ENCODE measurements at places on chromosomes 13 and 19.
A peak's percentile ranks its signal among the peaks of the same experiment; 100 is the strongest.

- peak; percentile 88 for DNase-seq
Observed at GRCh38 chr13:97975848-97976609, 22.6 kb downstream of the IPO5 start.

DNA sequence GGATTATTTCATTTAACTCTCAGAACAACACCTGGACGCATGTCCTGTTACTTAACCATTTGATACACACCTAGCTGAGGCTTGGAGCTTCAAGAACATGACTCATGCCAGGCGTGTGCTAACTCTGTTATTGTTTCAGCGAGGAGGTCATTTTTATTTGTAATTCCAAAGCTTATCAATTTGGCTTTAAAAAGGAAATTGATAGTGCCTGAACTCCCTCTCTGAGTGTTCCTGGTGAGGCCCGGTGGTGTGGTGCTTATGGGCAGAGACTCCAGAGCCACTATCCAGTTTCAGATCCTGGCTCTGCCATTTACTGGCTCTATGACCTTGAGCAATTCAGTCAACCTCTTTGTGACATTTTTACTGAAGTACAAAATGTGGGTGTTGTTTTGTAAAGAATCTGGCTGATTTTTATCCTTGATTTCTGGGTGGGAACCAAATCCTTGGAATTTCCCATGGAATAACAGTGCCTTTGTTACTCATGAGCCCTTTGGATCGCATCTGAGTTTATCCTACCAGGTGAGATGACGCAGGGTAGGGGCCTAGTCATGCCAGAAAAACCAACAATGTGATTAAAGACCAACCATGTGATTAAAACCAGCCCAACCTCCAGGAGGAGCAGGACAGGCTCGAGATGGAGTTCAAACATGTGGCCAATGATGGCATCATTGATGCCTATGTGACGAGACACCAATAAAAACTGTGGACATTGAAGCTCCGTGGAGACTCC is 198.8 kb downstream of the MYO16 start:
- no peak for DNase-seq

GRCh38 chr19:58381460-58382212 is 806 bp upstream of the ZNF837 start:
- no peak for DNase-seq

DNA sequence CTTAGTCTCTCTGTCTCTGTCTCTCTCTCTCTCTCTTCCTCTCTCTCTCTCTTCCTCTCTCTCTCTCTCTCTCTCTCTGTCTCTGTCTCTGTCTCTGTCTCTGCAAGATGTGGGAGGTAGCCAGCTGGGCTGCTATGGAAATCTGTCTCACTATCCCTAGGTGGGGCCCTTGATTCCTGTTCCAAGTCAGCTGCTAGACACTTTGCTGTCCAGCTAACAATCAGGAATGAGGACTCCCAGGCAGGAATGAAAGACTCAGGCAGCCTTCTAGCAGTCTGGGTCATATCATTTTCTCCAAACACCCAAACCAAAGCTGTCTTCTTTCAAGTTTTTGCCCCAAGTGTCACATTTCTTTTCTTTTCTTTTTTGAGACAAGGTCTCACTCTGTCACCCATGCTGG is 23.2 kb downstream of the CATSPERD start:
- DNase-seq, result no peak

DNA sequence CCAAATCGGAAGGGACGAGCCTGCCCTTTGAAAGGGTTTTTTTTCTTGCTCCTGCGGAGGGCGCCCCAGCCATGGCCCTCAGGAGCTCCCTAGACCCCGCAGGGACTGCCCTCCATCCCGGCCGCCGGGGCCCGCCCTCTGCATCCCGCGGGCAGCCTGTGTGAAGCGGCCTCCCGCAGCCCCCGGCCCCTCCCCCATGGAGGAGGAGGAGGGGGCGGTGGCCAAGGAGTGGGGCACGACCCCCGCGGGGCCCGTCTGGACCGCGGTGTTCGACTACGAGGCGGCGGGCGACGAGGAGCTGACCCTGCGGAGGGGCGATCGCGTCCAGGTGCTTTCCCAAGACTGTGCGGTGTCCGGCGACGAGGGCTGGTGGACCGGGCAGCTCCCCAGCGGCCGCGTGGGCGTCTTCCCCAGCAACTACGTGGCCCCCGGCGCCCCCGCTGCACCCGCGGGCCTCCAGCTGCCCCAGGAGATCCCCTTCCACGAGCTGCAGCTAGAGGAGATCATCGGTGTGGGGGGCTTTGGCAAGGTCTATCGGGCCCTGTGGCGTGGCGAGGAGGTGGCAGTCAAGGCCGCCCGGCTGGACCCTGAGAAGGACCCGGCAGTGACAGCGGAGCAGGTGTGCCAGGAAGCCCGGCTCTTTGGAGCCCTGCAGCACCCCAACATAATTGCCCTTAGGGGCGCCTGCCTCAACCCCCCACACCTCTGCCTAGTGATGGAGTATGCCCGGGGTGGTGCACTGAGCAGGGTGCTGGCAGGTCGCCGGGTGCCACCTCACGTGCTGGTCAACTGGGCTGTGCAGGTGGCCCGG is 815 bp downstream of the MAP3K10 start:
- peak; percentile 10 for DNase-seq

GRCh38 chr13:31196992-31197391 is 2.8 kb upstream of the B3GLCT start:
- no peak for DNase-seq

DNA sequence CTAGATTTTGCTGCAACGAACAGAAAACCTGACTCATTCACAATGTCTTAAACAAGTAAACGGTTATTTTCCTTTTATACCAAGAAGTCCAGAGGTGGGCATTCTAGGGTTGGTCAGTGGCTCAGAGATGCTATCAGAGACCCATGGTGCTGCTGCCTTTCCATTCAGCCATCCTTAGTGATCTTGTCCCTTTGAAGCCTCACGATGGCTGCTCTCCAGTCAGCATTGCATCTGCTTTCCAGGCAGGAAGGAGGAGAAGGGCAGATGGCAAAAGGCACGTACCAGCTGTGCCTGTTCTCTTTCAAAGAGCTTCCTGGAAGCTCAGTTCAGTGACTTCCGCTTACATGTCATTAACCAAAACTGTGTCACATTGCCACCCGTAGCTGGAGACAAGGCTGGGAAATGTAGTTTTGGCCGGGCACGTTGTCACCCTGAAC is 30.1 kb downstream of the WDFY2 start:
- peak; percentile 64 for DNase-seq

DNA sequence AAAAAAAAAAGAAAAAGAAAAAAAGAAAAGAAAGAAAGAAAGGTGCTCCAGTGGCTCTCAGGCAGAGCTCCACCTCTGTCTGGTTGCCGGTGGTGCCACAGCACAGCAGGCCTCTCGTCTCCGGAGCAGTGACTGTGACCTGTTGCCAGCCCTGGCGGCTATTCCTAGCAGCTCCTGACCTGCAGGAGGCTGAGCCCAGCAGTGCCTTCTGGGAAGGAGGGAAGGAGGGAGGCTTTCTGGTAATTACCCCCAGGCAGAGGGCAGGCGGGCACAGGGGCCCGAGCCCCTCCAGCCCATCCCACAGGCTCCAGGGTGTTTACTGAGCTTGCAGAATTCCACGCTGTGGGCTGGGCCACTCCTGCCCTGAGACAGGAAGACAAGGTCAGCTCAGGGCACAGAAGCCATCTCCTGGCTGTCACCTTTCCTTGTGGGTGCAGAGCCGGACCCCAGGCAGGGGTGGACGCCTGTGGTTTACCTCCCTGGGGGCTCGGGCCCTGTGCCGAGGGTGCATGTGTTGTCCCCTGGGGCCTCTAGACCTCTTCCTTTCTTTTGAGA is 77.9 kb downstream of the GNG7 start:
- DNase-seq, result no peak

GRCh38 chr13:75639454-75639853 is 3.3 kb downstream of the LMO7 start:
- no peak for DNase-seq

DNA sequence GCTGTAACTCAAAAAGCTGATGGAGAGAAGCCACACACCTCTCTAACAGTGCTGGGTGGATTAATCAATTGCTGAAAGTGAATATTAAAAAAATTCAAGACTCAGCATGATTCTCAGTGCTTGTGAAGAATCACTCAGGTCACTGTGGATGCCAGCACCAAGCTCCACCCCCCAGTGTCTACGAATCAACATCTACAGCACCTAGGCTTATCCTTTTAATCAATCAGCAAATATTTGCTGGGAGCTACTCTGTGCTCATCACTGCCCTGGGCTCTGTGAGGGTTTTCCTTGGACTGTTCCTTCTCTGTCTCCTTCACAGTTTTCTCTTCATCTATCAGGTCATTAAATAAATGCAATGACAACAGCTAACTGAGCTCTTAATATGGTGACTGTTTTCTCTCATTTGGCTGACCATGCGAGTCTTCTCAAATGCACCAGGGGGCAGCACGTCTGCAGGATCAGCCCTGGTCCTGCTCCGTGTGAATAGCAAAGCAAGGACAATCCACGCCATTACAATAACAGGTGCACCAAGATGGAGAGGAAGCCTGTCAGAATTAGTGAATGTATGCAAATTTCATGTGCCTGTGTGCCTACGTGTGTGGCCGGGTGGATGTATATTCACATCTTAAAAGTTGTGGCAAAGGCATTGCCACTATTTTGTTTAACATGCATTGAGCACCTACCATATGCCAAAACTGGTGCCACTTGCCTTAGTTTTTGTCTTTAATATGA is 14.6 kb upstream of the C13orf42 start:
- DNase-seq, result peak; percentile 52

DNA sequence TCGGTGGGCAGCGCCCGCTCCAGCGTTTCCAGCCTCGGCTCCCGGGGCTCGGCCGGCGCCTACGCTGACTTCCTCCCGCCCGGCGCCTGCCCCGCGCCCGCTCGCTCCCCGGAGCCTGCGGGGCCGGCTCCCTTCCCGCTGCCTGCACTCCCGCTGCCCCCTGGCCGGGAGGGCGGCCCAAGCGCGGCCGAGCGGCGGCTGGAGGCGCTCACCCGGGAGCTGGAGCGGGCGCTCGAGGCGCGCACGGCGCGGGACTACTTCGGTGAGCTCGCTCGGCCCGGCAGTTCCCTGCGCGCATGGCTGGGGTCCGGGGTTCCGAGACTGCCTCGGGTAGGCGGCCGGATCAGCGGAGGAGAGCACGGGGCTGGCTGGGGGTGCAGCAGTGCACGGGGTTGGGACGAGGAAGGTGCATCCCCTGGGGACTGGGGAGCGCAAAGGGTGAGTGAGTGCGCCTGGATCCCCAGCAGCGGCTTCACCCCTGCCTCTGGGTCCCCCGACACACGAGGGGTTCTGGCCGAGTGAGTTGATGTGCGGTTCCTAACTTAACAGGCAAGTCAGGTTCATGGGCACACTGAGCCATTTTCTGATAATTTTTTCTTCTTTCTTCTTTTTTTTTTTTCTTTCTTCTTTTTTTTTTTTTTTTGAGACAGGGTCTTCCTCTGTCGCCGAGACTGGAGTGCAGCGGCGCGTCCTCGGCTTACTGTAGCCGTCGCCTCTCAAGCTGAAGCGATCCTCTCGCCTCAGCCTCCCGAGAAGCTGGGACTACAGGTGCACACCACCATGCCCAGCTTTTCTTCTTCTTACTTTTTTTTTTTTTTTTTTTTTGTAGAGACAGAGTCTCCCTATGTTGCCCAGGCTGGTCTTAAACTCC is 1.1 kb downstream of the WTIP start:
- DNase-seq, result no peak

DNA sequence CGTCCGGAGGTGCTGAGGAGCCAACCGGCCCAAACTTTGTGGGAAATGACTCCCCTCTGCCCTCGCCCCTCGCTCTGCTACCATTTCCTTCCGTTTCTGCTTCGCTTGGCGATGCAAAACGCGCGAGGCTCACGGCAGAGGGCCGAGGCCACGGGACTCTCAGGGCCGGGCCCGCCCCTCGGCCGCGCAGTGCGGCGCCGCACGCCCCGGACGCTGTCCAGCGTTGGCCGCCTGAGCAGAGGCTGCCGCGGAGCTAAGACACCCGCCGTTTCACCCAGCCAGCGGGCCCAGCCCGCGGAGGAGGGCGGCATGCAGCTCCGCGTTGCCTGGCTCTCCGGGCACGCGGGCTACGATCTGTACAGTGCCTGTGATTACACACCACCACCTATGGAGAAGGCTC is 2.1 kb upstream of the ZNF578 start:
- no peak for DNase-seq

- no peak for DNase-seq
Observed at GRCh38 chr13:65936249-65936648, 1293.9 kb downstream of the PCDH9 start.

- no peak for DNase-seq
Observed at GRCh38 chr19:13366529-13367143, 139.6 kb downstream of the CACNA1A start.

- DNase-seq, result no peak
Observed at GRCh38 chr13:33537676-33538075, 252.1 kb upstream of the STARD13 start.

- DNase-seq, result peak; percentile 78
Observed at GRCh38 chr13:46179491-46179908, 2.5 kb downstream of the LCP1 start.

GRCh38 chr13:29227576-29227975 is 367.9 kb downstream of the SLC7A1 start:
- DNase-seq, result no peak

GRCh38 chr19:54029930-54030490 is 33.7 kb downstream of the VSTM1 start:
- peak; percentile 45 for DNase-seq

- DNase-seq, result no peak
Observed at GRCh38 chr13:44542361-44542760, 33.8 kb downstream of the TSC22D1 start.

GRCh38 chr19:5039642-5040543 is 71.0 kb downstream of the KDM4B start:
- no peak for DNase-seq

DNA sequence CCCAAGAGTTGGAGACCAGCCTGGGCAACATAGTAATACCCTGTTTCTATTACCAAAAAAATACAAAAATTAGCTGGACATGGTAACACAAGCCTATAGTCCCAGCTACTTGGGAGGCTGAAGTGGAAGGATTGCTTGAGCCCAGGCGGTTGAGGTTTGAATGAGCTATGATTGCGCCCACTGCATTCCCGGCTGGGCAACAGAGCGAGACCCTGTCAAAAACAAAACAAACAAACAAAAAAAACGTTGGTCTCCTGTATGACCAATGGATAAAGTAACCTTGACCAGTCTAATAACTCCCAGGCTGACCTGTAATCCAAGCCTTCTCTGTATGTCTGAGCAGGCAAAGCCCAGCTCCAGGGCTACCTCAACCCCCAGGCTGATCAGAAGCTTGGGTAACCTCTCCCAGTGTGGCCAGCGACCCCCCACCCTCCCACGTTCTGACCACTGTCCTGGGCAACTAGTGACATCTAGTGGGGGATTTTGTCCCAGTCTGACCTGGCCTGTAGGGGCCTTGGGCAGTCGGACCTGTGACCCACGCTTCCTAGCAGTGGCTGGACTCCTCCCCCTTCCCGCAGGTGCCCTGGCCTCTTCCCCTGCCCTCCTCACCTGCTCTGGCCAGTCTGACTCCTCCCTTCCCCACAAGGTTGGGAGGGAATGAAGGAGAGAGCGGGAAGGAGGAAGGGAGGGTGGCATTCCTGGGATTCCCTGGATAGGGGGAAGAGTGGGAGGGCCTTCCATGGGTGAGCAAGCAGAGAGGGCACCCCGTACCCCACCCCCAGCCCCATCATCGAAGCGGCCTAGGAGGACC is 1.0 kb upstream of the BCAM start:
- DNase-seq, result no peak

- DNase-seq, result no peak
Observed at GRCh38 chr19:31066385-31066784, 282.9 kb downstream of the TSHZ3 start.
